Stimulated activated CD4-positive, alpha-beta T cell treated with anti-CD3 and anti-CD28 coated beads, Interleukin-4, amount 100 ng/mL, for 48 hours (primary cell): ENCODE measurements at places on chromosomes 13 and 19.
A peak's percentile ranks its signal among the peaks of the same experiment; 100 is the strongest.

- DNase-seq, result no peak
These were observed 313.4 kb downstream of the COG6 start for GRCh38 chr13:39968646-39969475.

DNA sequence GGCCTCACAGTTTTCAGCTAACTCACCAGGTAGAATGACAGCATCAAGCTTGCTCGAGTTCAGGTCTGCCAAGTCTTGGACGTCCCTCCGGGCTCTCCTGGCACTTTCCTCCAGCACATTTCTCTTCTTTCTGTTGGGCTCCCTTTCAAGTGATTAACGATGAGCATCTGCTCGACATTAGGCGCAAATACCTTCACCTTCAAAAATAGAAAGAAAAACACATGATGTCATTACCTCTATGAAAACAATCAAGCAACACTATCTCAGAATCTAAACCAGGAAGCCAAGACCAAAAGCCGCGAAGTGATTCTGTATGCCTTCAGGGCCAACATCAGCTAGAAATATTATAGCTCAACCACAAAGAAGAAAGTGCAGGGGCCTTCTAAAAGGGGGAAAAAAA is 15.4 kb upstream of the CLN5 start:
- DNase-seq, result no peak

- DNase-seq, result no peak
These were observed 22.7 kb downstream of the FAM187B start for GRCh38 chr19:35205733-35206323.

DNA sequence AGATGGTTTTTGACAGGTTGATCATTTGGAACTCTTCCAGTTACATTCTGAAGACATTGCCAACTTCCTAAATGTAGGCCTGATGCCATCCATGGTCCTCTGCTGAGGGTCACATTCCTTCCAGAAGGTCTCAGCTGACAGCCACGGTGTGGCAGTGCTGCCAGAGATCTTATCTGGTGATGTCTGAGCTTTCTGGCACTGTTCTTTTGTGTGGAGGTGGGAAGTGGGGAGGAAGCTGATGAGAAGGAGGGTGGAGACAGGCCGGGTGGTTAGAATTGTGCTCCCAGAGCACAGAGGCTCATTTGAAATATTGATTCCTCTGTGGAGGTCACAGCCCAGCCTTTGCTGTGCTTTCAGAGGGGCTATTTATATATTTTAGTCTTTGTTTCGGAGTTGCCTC is 16.1 kb upstream of the MTIF3 start:
- no peak for DNase-seq

DNA sequence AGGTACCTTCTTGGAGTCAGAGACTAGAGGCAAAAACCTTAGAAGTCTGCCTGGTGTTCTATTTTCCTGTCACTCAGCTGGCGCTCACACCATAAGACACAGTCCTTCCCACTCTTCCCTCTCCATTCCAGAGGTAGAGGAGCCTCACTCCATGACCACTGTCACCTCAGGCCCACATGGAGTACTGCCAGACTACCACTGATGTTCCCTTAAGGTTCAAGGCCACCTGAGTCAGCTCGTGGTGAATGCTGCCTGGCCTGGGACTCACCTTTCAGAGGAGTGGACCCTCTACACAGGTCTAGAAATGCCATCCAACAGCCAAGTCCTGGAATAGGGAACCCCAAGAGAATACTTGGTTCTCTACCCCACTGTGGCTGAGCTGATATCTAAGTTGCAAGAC is 29.9 kb downstream of the RGCC start:
- no peak for DNase-seq

DNA sequence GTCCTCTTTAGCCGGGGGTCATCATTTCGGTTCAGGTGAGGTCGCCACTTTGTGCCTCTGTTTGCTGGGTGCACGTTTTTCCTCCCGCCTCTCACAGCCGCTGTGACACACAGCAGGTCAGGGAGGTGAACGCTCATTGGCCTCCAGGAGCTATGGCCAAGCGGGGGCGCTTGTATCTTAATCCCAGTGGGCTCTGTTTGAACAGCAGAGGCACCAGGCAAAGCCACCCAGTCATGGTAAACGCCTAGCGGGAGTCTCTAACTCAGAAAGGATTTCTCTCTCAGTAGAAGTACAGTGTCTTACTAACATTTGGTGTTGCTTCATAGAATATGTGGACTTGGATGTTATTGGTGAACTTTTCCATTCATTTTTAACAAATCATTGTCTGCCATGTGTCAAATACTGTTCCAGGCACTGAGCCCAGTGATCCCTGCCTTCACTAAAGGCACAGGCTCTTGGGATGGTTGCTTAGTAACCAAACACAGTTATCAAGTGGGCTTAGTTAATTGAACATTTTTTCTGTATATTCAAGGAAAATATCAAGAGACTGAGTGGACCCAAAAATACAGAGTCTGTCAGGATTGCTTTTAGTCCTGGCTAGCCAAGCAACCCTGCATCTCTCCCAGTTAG is 186.7 kb downstream of the STK24 start:
- DNase-seq, result no peak

GRCh38 chr19:5977785-5978605 is at the start of gene RANBP3:
Gene RANBP3, minus strand, starts transcription at chr19:5978140. Its CDS starts 58 bp downstream, at chr19:5978082.
- DNase-seq, result peak; percentile 98

DNA sequence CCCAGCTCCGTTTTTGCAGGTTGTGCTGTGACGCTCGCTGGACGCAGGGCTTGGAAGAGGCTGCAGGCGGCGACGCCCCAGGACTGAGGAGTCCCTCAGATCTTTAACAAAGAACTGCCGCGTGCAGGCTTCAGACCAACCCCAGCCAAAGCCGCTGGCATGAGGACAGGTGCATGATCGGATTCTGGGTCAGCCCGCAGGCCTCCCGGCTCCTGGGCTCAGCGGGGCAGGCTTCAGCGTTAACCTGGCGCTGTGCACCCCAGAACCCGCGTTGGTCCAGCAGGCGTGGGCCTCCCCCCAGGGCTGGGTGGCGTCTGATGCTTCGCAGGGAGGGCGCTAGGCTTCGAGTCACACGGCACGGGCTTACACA is 920 bp upstream of the TIMM13 start:
- DNase-seq, result no peak

- no peak for DNase-seq
These were observed 50.3 kb upstream of the CYP2A7 start for GRCh38 chr19:40932008-40932959.

DNA sequence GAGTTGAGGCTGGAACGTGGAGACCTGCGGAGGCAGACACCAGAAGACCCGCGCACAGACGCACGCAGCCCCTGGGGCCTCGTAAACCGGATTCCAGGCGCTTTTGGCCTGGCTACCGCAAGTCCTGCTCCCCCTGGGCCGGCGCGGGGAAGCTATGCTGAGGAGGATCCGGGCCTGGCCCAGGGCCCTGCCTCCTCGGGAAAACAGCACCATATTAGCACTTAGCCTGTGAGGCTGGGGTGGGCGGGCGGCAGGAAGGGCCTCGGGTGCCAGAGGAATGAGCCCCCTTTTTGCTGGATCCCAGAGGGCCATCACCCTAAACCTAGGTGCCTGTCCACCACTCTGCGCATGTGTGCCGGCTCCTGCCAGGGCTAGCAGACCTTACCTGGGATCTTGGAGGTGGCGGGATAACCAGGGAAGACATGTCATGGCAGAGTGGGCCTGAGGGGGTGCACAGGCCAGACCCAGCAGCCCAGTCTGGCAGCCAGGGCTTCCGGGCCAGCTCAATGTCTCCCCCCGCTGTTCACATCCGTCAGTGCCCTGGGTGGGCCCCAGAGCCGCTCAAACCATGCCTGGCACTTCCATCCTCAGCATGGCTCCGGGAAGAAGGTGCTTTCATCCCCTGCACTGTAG is 7.3 kb downstream of the ELOF1 start:
- no peak for DNase-seq

- peak; percentile 36 for DNase-seq
These were observed 11.9 kb upstream of the ZNF57 start for GRCh38 chr19:2888731-2889224.

DNA sequence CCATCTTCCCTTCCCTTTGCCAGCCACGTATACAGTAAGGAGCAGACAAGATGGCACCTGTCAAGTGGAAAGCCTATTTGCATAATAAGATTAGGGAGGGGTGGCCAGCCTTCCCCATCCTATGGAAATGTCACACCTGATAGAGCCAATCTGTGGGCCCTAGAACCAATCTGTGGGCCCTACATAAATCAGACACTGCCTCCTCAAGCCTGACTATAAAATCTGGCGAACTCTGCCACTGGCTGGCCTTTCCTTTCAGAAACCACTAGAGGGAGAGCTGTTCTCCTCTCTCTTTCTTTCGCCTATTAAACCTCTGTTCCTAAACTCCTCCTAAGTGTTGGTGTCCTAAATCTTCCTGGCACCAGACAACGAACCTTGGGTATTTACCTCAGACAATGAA is 231.5 kb upstream of the KLHL1 start:
- no peak for DNase-seq

GRCh38 chr19:44580366-44580895 is 32.9 kb upstream of the IGSF23 start:
- DNase-seq, result no peak

DNA sequence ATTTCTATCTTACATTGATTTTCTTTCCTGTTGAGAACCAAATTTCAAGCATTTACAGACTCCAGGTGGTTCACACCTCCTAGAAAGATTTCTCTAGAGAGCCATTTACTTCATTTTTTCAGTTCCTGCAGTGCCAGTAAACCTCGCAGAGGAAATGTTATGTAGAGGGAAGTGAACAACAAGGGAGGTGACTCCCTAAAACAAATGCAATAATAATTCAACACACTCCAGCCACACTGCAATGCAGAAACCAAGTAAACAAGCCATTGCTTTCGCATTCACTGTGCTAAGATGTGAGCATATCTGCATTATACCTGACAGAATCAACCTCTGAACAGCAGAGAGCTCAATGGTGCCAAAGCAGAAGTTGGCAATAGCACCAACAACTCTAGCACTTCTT is 215.1 kb downstream of the RBM26 start:
- DNase-seq, result no peak

DNA sequence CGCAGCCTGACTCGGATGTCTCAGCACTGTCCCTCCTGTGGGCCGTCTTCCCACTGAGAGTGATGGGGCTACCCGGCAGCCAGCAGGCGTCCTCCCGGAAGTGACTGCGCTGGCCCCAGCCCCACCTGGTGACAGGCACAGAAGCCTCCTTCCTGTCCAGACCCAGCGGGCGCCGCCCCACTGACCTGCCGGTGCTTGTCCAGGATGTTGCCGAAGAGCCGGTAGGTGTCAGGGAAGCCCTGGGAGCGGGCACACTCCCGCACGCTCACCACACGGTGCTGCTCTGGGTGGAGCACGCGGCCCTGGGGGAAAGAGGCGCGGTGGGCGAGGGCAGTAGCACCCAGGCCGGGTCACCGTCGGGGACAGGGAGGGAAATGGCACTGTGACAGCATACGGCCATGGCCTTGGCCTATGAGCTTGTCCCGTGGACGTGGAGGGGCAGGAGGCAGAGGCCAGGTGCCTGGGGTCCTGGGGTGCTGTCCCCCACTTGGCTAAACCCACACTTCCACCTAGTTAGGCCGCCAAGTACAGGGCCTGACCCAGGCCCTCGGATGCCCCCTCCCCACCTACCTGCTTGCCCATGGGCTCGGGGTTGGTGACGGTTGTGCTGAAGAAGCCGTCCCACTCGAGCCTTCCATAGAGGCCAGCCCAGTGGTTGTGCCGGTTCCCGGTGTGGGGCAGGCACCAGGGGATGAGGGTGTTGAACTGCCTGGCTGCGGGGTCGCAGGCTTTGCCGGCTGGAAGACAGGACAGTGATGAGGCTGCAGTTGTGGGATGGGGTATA is 16.0 kb upstream of the EIF3G start:
- no peak for DNase-seq
